Body of pancreas (tissue), 4 donors: ENCODE measurements at places on chromosomes 1 and 21. TPM values are rescaled to one million over a fixed set of nuclear protein-coding genes. Genes with fewer than 3 reads are reported as not detected.

- no peaks in the 10 kb centered on the region for H3K27me3 ChIP-seq
- H3K36me3 ChIP-seq = no peaks in the 10 kb centered on the region
- H3K4me1 ChIP-seq = peaks cover 11% of the 10 kb centered on the region
- DNase-seq = peak; percentile 37
- no peak overlapping the region for H3K27ac ChIP-seq
- H3K4me3 ChIP-seq = no peak overlapping the region
Observed at GRCh38 chr1:156616463-156616862, 2.8 kb upstream of the HAPLN2 start.

Gene OR2L8
- not detected for total RNA-seq

Gene SARS1
- 65.3 TPM for total RNA-seq

DNA sequence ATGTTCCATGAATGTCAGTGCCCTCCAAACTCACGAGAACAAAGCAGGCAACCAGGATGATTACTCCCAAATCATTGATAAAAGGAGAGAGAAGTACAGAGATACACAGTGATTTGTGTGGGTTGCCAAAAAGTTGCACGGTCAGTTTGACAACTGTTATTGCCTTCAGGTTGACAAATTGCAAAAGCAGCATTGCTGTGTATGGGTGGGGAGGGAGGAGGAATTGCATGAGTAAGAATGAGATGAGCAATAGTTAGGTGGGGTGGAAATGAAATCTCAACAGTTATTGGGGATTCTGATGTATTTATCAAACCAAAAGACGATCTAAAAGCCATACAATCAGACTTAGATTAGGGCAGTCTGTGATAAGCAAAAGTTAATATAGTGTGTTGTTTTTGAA, 93.7 kb downstream of the NTMT2 start:
- no peak for DNase-seq
- H3K36me3 ChIP-seq = no peaks in the 10 kb centered on the region
- H3K27ac ChIP-seq = no peak overlapping the region
- no peaks in the 10 kb centered on the region for H3K4me1 ChIP-seq
- H3K27me3 ChIP-seq = no peaks in the 10 kb centered on the region

Gene PRDM16
- 15.2 TPM for total RNA-seq

- H3K36me3 ChIP-seq = no peaks in the 10 kb centered on the region
- DNase-seq = no peak
- H3K27ac ChIP-seq = no peak overlapping the region
- no peak overlapping the region for H3K4me3 ChIP-seq
- peaks cover 21% of the 10 kb centered on the region for H3K4me1 ChIP-seq
Observed at GRCh38 chr1:14735841-14736240, 137.4 kb downstream of the KAZN start.

Gene OR6K2
- not detected for total RNA-seq

GRCh38 chr1:68959461-68960030, 462.7 kb upstream of the DEPDC1 start:
- H3K27ac ChIP-seq = no peak overlapping the region
- H3K27me3 ChIP-seq = no peaks in the 10 kb centered on the region
- no peak overlapping the region for H3K4me3 ChIP-seq
- DNase-seq = no peak
- H3K36me3 ChIP-seq = no peaks in the 10 kb centered on the region

DNA sequence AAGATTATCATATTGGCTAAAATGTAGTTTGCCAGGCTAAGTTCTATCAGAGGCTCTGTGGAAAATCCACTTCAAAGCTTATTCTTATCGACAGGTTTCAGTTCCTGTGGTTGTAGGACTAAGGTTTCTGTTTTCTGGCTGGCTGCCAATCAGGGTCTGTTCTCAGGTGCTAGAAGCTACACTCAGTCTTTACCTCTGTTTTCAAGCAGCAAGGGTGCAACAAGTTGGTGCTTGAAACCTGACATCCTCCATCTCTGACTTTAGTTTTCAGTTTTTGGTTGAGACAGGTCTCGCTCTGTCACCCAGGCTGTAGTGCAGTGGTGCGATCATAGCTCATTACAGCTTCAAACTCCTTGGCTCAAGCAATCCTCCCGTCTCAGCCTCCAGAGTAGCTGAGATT, 15.3 kb upstream of the TMCO2 start:
- no peaks in the 10 kb centered on the region for H3K4me1 ChIP-seq
- no peaks in the 10 kb centered on the region for H3K27me3 ChIP-seq
- no peak overlapping the region for H3K4me3 ChIP-seq
- no peak for DNase-seq

Gene CR1
- 0.33 TPM for total RNA-seq

Gene CELSR2
- 7.5 TPM for total RNA-seq

DNA sequence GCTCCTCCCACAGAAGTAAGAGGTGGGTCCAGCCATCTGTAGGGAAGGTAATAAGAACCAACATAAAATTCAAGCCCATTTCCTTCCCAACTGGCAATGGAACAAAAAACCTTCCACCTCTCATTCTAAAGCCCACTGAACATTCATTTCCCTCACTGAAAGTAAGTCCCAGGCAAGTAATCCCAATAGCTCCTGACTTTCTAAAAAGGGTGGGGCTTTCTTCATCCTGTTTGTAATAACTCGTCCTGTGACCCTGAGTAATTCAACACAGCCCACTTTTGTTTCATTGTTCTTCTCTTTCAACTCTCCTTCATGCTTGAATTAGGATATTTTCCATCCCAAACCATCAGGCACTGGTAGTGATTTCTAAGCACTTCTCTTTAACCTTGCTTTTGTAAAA, 74.9 kb downstream of the DAB1 start:
- no peak for DNase-seq
- no peaks in the 10 kb centered on the region for H3K36me3 ChIP-seq
- no peaks in the 10 kb centered on the region for H3K4me1 ChIP-seq
- H3K4me3 ChIP-seq = no peak overlapping the region

Gene ACOT11
- total RNA-seq = 6.3 TPM

- no peak overlapping the region for H3K27ac ChIP-seq
- H3K36me3 ChIP-seq = no peaks in the 10 kb centered on the region
- no peaks in the 10 kb centered on the region for H3K27me3 ChIP-seq
- H3K4me1 ChIP-seq = no peaks in the 10 kb centered on the region
- no peak for DNase-seq
- no peak overlapping the region for H3K4me3 ChIP-seq
Observed at GRCh38 chr1:247517795-247518612, 18.2 kb downstream of the OR2C3 start.

- no peak overlapping the region for H3K27ac ChIP-seq
- no peak overlapping the region for H3K4me3 ChIP-seq
- no peak for DNase-seq
- no peaks in the 10 kb centered on the region for H3K4me1 ChIP-seq
- H3K27me3 ChIP-seq = no peaks in the 10 kb centered on the region
- H3K36me3 ChIP-seq = no peaks in the 10 kb centered on the region
Observed at GRCh38 chr21:45959779-45960390, 21.7 kb upstream of the COL6A1 start.

GRCh38 chr1:41353744-41354143, 7.5 kb upstream of the FOXO6 start:
- H3K4me1 ChIP-seq = no peaks in the 10 kb centered on the region
- no peak overlapping the region for H3K27ac ChIP-seq

DNA sequence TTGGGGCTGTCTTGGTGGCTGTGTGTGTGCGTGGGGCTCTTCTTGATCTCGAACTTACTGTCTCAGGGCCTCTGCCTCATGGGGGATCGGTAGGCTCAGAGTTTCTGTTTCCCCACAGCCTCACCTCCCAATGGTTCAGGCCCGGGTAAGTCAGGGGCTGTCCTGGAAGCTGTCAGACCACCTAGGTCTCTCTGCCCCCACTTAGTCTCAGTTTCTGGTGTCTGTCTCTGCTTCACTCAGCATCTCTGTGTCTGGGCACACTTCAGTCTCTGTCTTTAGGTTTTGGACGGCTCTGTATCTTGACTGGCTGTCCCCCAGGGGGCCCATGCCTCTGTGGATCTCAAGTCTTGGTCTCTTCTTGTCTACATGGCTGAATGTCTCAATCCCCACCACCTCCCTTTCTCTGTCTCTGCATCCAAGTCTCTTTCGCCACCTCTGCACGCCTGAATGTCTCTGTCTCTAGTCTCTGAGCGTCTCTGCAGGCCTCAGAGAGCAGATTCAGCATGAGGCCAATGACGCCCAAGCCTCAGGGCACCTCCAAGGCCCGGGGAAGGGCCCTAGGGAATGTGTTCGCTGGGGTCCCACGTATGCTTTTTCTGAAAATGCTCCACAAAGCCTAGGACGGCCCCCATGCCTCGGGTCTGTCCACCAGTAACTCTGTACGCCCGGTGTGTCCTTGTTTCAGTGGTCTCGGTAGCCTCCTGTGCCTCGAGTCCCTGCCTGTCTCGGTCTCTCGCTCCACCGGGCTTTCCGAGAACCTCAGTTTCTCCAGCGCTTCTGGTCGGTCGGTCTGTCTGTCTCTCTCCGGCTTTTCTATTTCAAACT, 818 bp downstream of the FHL3 start:
- H3K27ac ChIP-seq = peak overlapping the region; percentile 5
- H3K4me1 ChIP-seq = peaks cover 33% of the 10 kb centered on the region
- H3K36me3 ChIP-seq = no peaks in the 10 kb centered on the region
- DNase-seq = no peak
- H3K27me3 ChIP-seq = no peaks in the 10 kb centered on the region

DNA sequence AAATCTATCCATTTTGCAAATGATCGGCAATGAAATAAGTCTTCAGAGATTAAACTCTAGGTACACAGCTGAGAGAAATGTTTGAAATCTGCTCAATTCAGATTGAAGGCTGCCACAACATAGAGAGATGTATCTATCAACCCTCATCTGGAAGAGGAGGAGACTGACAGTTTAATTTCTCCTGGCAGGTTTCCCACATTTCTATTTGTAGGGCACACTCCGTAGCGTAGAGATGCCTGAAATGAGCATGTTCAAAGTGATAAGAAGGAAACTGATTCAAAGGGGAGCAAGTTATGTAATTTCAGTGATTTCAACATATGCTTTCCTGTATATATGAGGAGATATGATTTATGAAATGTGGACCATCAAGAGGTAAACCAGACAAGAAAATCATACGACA, 44.1 kb downstream of the NIBAN1 start:
- no peak overlapping the region for H3K4me3 ChIP-seq
- H3K4me1 ChIP-seq = peaks cover 34% of the 10 kb centered on the region
- H3K27me3 ChIP-seq = no peaks in the 10 kb centered on the region
- DNase-seq = no peak

DNA sequence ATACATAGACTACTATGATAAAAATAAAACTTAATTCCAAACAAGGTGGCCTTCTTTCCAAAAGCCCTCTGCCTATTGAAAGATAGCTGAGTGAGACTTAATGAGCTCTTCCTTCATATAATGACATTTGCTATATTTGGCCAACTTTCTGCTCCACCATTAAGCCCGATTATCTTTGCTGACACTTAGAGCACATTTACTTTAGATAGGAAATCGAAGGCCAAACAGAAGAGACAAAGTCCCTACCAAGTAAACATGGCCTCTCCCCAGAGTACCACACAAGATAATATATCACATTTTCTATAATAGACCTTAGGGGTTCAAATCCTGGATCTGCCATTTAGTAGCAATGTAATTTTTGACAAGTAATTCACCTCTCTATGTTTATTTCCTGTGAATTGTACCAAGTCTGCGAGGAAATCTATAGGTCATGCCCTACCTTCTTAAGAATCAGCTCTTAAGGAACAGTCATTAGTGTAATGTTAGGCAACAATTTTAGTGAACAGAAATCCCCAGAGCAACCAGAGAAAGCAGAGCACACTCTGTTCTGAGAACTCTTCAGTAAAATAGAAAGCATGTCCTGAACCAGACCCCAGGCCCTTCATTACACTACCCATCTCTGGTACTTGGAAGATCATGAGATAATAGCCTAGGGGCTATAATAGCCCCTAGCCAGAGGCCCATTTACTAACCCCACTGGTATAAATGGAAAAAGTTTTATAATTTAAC, 17.3 kb upstream of the COA6 start:
- H3K27ac ChIP-seq = no peak overlapping the region
- DNase-seq = no peak
- peaks cover 13% of the 10 kb centered on the region for H3K4me1 ChIP-seq
- no peak overlapping the region for H3K4me3 ChIP-seq
- no peaks in the 10 kb centered on the region for H3K27me3 ChIP-seq

GRCh38 chr1:32907435-32907834, 6.2 kb upstream of the TMEM54 start:
- H3K27me3 ChIP-seq = no peaks in the 10 kb centered on the region
- H3K27ac ChIP-seq = no peak overlapping the region
- H3K4me1 ChIP-seq = peaks cover 19% of the 10 kb centered on the region
- no peaks in the 10 kb centered on the region for H3K36me3 ChIP-seq
- no peak overlapping the region for H3K4me3 ChIP-seq

Gene EPS8L3
- total RNA-seq = not detected

DNA sequence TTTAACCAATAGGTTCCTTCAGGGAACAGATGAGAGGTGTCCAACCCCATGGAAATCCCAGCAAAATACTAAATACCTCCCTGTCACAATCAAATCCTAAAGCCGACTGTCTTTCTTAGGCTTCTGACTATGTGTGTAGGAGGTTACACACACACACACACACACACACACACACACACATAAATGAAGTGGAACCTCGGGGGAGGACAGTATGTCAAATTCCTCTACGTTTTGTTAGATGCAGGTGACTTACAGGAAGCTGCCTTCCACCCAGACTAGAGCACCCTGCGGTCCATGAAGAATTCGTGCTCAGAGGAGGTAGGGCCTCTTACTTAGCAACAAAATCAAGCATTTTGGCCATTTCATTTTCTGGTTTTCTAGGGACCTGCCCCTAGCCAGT, 16.4 kb downstream of the RSPH1 start:
- no peak for DNase-seq
- H3K27me3 ChIP-seq = no peaks in the 10 kb centered on the region
- H3K27ac ChIP-seq = no peak overlapping the region
- peaks cover 17% of the 10 kb centered on the region for H3K4me1 ChIP-seq
- no peak overlapping the region for H3K4me3 ChIP-seq
- no peaks in the 10 kb centered on the region for H3K36me3 ChIP-seq

DNA sequence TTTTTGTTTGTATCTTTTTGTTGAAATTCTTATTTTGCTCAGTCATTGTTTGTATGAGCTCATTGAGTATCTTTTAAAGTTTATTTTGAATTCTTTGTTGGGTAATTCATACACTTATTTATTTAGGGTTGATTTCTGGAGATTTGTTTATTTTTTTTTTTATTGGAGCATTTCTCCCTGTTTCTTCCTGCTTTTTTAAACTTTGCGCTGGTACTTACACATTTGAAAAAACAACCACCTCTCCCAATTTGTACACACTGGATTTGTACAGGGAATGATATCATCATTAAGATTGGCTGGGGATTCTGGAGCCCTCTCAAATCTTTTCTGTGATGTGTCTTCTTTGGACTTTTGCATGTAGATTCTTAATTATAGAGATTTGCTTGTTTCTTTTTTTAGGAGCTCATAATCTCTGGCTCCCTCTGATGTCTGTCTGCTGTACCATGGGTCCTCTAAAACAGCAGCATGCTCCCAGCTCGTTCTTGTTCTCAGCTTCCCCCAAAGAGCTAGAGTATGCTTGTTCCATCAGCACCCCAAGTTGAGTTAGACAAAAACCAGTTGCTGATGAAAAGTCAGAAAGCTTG, 310.7 kb downstream of the DUSP10 start:
- H3K4me3 ChIP-seq = no peak overlapping the region
- no peaks in the 10 kb centered on the region for H3K36me3 ChIP-seq
- no peak overlapping the region for H3K27ac ChIP-seq
- DNase-seq = no peak

- no peak for DNase-seq
- H3K27me3 ChIP-seq = no peaks in the 10 kb centered on the region
- H3K4me1 ChIP-seq = no peaks in the 10 kb centered on the region
Observed at GRCh38 chr1:221991221-221991620, 249.3 kb upstream of the DUSP10 start.

Gene FAM110D
- total RNA-seq = 4.6 TPM

- H3K36me3 ChIP-seq = no peaks in the 10 kb centered on the region
- no peak overlapping the region for H3K27ac ChIP-seq
- H3K4me1 ChIP-seq = no peaks in the 10 kb centered on the region
- no peak overlapping the region for H3K4me3 ChIP-seq
- no peaks in the 10 kb centered on the region for H3K27me3 ChIP-seq
Observed at GRCh38 chr1:204065174-204065985, 7.5 kb upstream of the SOX13 start.

Gene SH2D2A
- total RNA-seq = not detected
